ENCODE measurements at places on chromosomes 5 and 9.

- DNase-seq: no peak
These were observed 255.9 kb downstream of the GABRG2 start for GRCh38 chr5:162323466-162323865.

- no peak for DNase-seq
These were observed 9.8 kb downstream of the IRX1 start for GRCh38 chr5:3605298-3606010.

- DNase-seq: no peak
These were observed 111.1 kb upstream of the DPYSL3 start for GRCh38 chr5:147621016-147621415.

DNA sequence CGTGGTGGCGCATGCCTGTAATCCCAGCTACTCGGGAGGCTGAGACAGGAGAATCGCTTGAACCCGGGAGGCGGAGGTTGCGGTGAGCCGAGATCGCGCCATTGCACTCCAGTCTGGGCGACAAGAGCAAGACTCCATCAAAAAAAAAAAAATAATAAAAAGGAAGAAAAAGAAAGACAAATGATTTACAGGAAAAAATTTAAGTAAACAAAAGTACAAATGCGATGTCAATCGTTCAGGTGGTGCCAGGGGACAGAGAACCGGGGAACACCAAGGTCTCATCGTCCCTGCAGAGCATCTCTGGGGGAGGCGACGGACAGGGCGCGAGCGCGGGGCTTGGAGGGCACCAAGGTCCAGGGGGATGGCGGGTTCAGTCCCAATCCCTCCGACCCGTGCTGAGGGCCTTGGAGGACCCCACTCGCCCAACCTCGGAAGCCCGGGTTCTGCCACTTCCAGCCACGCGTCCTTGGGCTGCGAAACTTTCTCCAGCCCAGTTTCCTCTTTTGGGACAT, 607 bp upstream of the HNRNPAB start:
- no peak for DNase-seq

GRCh38 chr9:37300620-37301019, 121.9 kb upstream of the GRHPR start:
- DNase-seq: no peak

GRCh38 chr9:76600007-76600615, 141.1 kb downstream of the GCNT1 start:
- no peak for DNase-seq

GRCh38 chr9:106634183-106634582, 228.8 kb upstream of the ZNF462 start:
- DNase-seq: no peak

DNA sequence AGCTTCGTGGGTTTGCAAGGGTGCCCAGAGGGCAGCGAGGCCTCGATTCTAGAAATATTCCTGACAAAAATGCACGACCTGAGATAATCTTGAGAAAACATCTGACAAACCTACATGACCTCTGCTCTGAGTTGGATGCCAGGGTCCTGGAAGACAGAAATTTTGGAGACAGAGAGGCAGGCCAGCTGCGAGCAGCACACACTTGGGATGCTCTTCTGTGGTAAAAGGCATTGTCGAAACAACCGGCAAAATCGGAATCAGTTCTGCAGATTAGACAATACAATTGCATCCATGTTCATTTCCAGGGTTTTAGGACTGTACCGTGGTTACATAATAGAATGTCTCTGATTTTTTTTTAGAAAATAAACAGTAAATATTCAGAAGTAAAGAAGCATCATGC, 74.2 kb downstream of the GADD45G start:
- no peak for DNase-seq

- DNase-seq: no peak
These were observed 64.9 kb upstream of the OSMR start for GRCh38 chr5:38780945-38781344.

DNA sequence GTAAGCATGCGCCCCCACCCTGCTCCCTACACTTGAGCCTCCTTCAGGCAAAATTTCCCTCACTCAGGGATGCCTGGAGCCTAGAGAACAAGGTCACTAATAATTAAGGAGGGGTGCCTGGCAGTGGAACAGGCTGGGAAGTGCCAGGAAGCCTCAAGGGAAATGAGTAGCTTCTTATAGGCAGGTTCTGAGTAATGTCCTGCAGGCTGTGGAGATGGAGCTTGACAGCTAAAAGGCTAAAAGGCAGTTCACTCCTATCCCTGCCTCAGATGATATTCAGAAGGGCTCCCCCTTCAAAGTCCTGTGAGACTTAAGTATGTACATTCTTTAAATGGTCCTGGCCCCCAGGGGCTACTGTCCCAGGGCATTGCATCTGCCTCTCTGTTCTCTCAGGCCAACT, 65.5 kb upstream of the SMIM32 start:
- no peak for DNase-seq

DNA sequence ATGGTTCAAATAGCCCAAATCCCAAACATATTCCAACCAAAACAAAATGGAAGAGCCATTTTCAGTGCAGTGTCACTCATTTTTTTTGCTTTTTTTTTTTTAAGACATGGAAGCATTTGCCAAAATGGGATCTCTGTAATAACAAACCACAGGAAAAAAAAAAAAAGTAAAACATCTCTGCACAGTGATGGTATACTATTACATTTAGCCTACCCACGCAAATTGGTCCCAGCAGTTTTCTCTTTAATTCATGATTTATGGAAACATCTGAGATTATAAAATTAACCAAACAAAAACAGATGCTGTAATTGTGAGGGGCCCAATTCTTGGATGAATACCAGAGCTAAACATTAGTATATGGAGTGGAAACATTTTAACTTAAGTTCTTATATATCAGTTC, 566.6 kb downstream of the ZNF608 start:
- no peak for DNase-seq

- no peak for DNase-seq
These were observed 270.2 kb downstream of the PSAT1 start for GRCh38 chr9:78566948-78567675.

- DNase-seq: no peak
These were observed 52.4 kb downstream of the TRIO start for GRCh38 chr5:14195588-14195987.

GRCh38 chr5:27172693-27173092, 134.3 kb upstream of the CDH9 start:
- DNase-seq: no peak

GRCh38 chr9:98010445-98010844, 27.3 kb downstream of the ANP32B start:
- no peak for DNase-seq

DNA sequence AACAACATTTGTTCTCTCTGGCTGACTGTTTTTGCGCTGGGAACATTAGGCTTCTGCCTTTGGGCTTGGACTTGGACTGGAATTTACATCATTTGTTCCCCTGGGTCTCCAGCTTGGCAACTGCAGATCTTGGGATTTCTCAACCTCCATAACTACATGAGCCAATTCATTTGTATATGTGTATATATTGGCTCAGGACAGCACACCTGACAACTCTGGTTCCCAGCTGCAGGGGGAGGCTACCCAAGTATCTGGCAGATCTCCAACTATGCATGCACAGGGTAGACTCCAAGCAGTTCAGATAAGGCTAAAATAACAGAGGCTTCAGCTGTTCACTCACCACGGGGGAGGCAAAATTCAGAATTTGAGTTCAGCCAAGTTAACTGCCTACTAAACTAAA, 31.6 kb upstream of the F2RL1 start:
- no peak for DNase-seq

DNA sequence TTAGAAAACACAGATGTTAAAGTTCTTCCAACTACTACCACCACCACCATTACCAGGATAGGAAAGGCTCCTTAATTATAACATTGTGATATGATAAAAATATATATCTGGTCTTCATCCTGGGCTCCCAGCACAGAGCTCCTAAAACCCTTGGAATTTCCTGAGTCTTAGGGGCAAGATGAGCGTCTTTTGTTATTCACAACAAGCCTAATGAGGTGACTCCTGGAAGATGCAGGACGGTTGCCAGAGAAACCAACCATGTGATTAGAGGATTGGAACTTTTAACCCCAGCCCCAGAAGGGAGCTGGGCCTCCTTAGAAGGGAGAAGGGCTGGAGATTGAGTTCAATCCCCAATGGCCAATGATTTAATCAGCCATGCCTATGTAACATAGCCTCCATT, 148.0 kb upstream of the ADRA1B start:
- no peak for DNase-seq

DNA sequence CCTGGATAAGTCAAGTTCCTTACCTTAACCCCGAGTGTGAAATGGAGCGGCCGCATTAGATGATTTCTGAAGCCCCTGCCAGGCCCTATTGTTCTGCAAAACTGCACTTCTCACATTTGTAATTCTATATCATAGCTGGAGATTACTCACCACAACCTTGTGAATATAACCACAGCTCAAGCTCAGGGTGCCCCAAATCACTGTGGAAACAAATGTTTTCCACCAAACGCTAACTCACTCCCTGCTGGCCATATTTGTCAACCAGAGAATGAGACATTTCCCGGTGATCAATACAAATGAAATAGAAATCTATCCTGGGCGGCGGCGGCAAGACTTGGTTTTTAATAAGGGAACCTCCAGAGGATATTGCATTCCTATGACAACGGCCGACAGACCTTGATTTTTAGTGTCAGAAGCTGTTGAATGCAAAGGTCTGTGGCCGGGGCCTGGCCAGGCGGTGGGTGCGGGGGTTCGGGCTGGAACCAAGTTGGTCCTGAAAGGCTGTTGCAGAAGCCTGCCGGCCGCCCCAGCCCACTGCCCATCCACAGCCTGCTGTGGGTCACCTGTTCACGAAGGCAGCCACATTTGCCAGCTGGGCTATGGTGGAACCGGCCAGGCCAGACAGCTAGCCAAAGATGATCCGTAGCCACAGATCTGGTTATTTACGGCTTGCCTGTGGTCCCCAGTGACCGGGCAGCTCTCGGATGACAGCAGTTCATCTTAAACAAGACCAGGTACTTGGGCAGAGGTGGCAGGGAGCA, 93.9 kb upstream of the LMX1B start:
- DNase-seq: no peak

All from activated CD8-positive, alpha-beta memory T cell treated with anti-CD3 and anti-CD28 coated beads for 24 hours (primary cell).